ENCODE measurements at places on chromosomes 2 and 18.
A peak's percentile ranks its signal among the peaks of the same experiment; 100 is the strongest.

DNA sequence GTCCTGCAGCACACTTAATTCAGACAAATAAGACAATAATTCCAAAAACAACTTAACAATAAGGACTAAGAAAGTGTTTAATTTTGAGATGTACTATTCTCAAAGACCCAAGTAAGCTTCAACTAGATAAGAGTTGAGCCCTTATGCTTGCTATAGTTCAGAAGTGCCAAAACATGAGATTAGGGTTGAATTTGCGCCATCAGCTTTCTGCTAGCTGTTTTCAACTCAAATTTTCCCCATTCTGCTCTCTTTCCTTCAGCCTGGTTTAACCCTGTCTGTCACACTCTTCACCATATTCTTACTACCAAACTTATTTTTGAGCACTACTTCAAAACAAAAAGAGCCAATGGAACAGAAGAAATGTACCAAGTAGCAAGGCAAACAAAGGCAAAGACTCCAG is 4.1 kb downstream of the NFE2L2 start:
- no peak for DNase-seq

DNA sequence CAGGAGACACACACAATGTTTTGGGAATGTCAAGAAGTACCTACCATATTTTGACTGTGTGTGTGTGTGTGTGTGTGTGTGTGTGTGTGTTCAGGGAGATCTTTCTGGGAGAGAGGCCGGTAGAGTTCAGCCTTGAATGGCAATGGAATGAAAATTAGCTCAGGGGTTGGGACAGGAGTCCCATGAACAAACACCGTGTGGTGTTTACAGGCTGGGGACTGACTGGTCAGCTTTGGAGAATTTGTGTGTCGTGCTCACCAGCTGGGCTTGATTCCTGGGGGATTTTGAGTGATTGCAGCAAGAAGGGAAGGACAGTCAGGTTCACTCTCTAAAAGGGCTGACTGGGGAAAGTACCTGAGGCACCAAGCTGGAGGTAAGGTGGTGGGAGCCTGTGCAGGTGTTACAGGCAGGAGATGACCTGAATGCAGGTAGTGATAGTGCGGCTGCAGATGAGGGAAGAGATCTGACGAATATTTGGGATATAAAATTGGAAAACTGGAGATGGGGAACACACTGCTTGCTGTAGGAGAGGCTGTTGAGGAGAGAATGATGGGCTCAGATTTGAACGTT is 2.5 kb upstream of the ADNP2 start:
- no peak for DNase-seq

- no peak for DNase-seq
Observed at GRCh38 chr2:95296011-95296410, 1.1 kb upstream of the KCNIP3 start.

GRCh38 chr2:240421381-240421780 is 14.1 kb upstream of the GPC1 start:
- DNase-seq, result no peak

GRCh38 chr2:27832396-27832795 is 57.8 kb downstream of the RBKS start:
- peak; percentile 68 for DNase-seq

DNA sequence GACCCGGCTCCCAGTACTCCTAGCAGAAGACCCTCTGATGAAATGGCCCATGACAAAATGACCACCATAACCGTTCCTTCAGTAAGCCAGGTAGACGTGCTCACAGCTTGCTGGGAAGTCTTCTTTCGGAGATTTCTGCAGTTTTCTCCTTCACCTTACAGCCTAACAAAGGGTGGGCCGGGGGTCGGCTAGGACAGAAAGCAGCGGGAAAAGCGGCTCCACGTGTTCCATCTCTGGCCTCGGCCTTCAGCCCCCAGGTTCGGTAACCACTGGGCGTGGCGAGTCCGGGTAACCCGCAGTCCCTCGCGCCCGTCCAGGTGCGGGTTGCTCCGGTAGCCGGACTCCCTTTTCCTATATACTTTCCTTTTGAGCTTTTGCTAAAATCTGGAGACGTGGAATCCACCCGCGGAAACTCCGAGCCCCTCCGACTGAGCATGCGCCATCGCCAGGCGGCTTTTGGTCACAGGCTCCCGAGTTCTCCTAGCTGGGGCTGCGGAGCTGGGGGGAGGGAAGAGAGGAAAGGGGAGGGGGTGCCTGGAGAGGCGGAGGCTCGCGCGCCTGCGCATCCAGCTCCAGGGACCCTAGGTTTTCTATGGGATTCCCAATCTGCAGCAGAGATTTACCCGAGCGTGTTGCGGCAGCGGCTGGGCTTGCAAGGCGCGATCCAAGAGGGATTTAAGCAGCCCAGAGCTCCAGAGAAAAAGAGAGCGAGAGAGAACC is at the start of gene VSNL1:
Gene VSNL1, plus strand, starts transcription at position 604 of the 720 bp plus-strand sequence. CDS start 51,379 bp downstream, outside the sequence.
- DNase-seq, result peak; percentile 86

GRCh38 chr2:45223531-45223930 is 214.3 kb upstream of the SIX2 start:
- no peak for DNase-seq

- no peak for DNase-seq
Observed at GRCh38 chr2:196440413-196440812, 199.1 kb upstream of the CCDC150 start.

DNA sequence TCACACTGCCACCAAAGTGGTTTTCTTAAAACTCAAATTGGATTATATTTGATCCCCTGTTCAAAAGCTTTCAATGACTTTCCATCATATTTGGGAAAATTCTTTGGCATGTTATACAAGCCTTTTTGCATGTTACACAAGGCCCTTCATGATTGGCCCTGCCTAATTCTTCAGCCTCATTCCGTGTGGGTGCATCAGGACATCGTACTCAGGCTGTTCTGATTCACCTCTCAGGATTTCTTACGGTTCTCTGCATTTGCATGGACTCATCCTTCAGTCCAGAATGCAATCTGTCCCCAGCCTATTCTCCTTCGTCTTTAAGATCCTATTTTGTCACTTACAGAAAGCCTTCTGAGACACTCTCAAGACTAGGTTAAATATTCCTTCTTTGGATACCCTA is 107.8 kb downstream of the LYPD1 start:
- DNase-seq, result no peak

DNA sequence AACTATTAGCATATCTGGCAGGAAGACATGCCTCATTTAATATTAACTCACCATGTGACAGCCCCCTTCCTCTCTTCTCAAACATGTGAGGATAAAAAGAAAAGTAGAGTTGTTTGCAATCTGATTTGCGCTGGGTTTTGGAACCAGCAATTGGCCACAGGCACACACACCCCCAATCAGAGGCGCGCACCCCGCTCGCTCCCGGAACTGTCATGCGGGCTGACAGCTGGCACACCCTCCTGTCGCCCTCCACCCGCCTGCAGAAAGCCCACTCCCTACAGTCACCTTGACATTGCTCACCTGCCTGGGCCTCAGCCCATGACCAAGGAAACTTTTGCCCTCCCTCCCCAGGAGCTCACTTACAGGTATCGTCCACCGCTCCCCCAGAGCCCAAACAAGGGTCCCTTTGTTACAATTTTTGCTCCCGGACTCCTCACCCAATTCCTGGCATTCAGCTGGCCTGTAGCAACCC is 1.1 kb downstream of the COBLL1 start:
- DNase-seq, result no peak

- no peak for DNase-seq
Observed at GRCh38 chr2:81078631-81079030, 774.1 kb upstream of the LRRTM1 start.

GRCh38 chr2:177721818-177722567 is 329.4 kb downstream of the AGPS start:
- DNase-seq, result no peak

GRCh38 chr2:144512891-144513351 is 7.0 kb downstream of the ZEB2 start:
- DNase-seq, result no peak

DNA sequence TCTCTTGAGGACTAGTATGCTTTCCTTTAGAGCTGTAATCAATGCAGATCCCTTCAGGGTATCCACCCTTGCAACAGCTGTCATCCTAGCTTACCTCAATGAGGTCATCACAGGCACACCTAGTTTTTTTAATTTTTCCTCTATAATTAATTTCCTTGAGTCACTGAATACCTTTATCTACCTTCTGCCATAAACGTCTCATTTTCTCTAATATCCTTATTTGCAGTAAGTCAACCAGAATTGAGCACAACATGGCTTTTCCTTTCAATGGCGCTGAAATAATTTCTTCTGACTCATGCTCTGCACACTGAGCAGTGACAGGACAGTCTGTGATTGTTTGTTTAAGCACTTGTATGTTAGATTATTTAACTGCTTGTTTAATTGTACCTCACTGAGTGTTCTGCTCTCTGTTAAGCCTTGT is 49.4 kb downstream of the ETAA1 start:
- peak; percentile 84 for DNase-seq

DNA sequence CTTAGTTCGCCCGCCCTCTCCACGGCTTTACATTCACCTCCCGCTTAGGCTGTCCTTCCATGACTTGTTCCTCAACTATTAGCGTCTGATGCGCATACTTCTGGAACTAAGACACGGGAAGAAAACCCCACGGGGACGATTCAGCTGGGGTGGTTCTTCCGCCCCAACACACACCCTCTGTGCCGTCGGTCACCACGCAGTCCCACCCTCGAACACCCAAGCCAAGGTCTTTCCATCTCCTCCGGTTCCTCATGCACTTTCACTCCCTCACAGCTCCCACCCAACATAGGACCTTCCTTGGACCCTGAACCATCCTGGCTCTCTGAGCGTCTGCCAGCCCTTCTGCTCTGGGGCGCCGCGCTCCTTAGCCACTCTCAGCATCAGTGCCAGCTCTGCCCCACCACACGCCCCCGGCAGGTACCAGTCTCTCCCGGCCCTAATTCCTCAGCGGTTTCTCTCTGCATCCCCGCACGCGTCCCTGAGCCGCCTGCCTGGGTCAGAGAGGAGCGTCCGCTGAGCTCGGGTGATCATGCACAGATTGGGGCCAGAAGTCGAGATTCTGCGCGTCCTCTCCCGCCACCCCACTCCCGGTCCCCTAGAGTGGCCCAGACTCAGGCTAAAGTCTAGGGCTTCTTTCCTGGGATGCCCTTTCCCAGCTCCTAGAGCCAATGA is 522 bp upstream of the SRD5A2 start:
- no peak for DNase-seq
